HT1080 (cell line): ENCODE measurements at places on chromosomes 7 and 10. TPM values are rescaled to one million over a fixed set of nuclear protein-coding genes. Genes with fewer than 3 reads are reported as not detected.

GRCh38 chr7:84216472-84216871 lies 21.9 kb upstream of the SEMA3A start:
- no peak for DNase-seq

DNA sequence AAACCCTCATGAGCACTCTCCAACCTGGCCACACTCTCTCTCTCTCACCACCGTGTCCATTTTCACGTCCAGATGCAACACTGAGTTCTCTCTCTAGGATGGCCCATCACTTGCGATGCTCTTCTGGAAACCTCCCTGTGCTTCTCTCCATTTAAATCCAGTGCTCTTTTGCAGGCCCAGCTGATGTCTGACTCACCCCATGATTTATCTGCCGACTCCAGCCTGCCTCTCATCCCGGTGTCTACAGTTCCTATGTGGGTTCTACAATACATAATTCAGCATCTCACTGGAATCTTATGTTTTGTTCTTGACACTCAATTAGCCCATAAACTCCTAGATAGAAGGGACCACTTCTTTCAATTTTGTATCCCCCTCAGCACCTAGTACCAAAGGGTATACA lies 5.0 kb downstream of the TPK1 start:
- peak; percentile 56 for DNase-seq

GRCh38 chr7:117802660-117803059 lies 70.6 kb downstream of the CTTNBP2 start:
- DNase-seq: no peak

GRCh38 chr10:47257396-47258120 lies 42.4 kb upstream of the GDF10 start:
- peak; percentile 62 for DNase-seq

PNLIP gene
- total RNA-seq: not detected in 2 replicates

DNA sequence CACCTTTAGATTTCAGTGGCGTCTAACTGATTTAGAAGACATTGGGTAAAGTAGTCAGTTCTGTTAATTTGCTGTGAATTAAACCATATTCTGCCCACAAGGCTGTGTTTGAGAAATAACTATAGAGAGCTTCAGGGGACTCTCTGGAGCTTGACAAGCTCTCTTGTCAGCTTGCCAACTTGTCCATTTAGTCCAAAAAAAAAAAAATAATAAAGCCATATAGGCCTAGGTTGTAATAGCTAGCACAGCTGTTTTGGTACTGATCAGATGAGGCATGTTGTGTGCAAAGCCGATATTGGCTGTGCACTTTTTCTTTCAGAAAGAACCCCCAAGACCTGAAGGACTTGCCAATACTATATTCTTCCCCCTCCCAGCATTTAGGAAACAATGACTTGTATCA lies 20.2 kb upstream of the ZNF282 start:
- no peak for DNase-seq

- DNase-seq: peak; percentile 76
Observed at GRCh38 chr10:102347236-102347828, 48.2 kb upstream of the NFKB2 start.

GRCh38 chr10:61778137-61778536 lies 115.4 kb downstream of the CABCOCO1 start:
- DNase-seq: no peak

DNA sequence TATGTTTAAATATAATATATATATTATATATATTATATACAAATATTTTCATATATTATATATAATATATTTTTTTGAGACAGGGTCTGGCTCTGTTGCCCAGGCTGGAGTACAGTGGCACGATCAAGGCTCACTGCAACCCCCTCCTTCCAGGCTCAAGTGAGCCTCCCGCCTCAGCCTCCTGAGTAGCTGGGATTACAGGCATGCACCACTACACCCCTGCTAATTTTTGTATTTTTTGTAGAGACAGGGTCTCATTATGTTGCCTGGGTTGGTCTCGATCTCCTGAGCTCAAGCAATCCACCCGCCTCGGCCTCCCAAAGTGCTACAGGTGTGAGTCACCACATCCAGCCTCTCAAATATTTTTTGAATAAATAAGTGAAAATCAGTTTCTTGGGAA lies 215.5 kb downstream of the GATA3 start:
- no peak for DNase-seq

DNA sequence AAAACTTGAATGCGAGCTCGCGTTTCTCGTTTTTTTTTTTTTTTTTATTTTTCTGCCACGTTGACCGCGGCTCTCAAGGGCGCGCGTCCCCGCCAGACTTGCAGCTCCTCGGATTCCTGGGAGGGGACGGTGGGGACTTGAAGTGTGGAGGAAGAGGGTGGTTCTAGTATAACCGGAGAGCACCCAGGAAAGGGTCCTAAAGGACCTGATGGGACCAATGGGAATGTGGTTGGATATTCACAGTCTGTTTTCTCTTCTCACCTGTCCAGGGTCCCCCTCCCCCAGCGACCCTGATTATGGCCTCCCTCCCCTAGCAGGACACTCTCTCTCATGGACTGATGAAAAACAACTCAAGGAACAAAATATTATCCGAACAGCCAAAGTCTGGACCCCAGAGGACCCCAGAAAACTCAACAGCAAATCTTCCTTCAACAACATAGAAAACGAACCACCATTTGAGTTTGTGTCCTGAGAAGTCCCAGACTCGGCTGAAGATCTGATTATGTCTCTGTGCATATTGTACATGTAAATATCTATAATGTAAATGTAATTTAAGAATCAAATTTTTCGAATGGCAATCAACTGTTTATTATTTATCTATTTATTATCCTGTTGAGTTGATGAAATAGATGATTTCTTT lies 1.4 kb downstream of the PTF1A start:
- no peak for DNase-seq
